Fibroblast of skin of right biceps (primary cell): ENCODE measurements at places on chromosomes 1 and 21.

DNA sequence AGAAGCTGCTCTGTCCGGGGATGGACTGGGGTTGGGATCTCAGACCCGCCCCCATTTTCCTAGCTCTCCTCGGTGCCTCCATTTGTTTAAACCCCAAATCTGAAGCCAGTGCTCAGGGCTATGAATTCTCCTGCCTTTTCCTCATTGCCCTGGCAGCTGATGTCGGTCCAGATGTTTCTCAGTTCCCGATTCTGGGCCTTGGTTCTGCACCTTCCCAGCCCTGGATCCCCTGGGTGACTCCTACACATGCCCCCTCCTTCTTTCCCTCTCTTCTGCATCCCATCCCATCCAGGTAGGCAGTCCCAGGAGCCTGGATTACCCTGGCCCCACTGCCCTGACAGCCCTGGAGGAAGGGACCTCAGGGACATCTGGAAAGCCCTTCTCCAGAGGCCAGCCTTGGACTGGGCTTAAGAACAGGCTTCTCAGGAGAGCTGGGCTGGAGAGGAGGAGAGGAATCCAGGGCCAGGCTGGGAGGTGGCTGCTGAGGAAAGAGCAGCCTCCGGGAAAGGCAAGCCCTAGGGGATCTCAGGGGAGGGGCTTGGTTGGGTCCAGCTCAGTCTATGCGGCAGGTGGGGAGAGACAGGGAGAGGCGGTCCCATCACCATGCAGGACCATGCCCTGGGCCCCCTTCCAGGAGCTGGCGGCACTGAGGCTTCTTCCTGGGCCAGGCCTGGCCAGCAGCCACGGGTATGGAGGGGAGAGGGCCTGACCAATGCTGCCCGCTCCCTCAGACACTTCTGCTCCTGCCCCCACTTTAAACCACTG lies 6.8 kb upstream of the EPS8L3 start:
- DNase-seq = no peak

DNA sequence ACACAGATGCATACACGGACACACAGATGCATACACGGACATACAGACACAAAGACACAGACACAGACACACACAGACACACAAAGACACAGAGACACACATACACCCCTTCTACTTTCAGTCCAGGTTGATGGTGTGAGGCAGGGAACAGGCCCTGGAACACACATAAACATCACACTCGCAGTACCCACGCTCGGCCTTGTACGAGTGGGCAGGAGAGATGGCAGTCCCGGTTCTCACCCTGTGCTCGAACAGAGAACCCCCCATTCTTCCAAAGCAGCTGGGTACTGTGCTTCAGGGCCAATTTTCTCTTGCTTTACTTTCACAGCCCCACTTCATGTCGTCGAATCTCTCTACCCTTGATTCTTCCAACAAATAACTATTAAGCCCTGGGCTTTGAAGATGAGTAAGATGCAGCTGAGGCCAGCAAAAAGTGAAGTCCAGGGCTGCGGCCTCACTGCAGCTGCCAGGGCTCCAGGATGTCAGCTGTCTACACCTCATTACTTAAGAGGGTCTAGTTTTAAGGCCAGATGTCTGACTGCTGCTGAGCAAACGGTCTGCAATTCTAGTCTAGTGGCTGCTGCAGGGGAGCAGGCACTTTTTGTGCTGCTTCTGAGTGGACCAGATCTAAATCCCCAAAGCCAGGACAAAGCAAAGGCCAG lies 90.1 kb downstream of the PGBD5 start:
- DNase-seq = peak; percentile 22

- no peak for DNase-seq
These were observed 232.7 kb downstream of the KCNJ6 start for GRCh38 chr21:37683396-37684114.

- no peak for DNase-seq
These were observed 3.5 kb downstream of the KLHDC7A start for GRCh38 chr1:18484276-18484675.

DNA sequence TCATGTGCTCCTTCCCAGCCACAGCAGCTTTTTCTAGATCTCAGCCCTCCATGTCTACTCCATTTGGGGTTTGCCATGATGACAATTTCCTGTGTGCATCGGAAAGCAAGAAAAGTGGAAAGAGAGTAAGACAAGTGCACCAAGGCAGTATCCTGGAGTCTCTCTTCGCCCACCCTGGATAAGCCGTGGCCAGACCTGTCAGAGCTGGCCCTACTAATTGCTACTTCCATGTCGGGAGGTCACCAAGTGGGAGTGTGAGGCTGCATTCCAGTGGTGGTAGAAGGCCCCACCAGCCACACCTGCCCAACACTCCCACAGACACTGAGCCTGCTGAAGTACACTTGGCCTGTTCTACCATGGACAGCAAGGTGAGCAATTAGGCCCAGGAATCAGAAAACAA lies 14.0 kb upstream of the LORICRIN start:
- DNase-seq = no peak
